Esophagus muscularis mucosa (tissue), 4 donors: ENCODE measurements at places on chromosomes 2 and 18. TPM values are rescaled to one million over a fixed set of nuclear protein-coding genes. Genes with fewer than 3 reads are reported as not detected.

Gene CXCR4
- 5.9 TPM for total RNA-seq

Gene PRKAG3
- not detected for total RNA-seq

Gene HOXD12
- not detected for total RNA-seq

Gene SIX3
- total RNA-seq, result 0.19 TPM

DNA sequence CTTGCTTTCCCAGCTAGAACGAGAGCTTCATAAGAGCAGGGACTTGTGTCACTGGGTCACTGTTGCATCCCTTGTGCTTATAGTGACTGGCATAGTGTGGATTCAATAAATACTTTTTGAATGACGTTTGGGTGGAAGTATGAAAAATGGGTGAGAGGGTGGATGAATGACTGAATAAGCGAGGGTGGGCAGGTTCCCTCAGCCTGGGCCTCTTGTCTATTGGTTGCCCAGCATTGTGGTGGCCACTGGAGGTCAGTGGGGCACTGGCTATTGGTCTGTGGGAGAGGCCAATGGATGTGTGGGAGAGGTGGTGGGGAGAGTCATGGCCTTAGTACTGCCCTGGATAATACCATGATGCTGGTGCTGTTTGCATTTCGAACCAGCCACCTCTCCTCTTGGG lies 93.8 kb upstream of the SKOR2 start:
- DNase-seq, result no peak

DNA sequence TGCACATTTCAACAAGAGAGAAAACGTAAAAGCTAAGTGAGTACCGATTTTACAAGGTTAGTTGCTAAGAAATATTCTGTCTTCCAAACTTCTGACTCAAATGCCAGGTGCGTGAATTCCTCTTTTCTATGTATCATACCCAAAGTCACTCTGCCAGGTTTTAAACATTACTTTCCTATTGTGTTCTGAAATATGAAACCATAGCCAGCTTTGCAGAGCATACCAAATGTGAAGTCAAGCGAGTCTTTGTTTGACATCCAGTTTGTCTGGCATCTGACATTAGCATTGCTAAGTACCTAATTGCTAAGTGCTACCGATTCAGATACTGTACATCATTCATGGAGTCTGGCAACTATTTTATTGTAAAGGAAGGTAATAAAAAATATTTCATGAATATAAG lies 321.9 kb upstream of the GALNT5 start:
- DNase-seq, result no peak

- DNase-seq, result no peak
These were observed 87.4 kb downstream of the EML4 start for GRCh38 chr2:42256505-42256904.

- DNase-seq, result no peak
These were observed 627 bp downstream of the RNF25 start for GRCh38 chr2:218671097-218671653.

DNA sequence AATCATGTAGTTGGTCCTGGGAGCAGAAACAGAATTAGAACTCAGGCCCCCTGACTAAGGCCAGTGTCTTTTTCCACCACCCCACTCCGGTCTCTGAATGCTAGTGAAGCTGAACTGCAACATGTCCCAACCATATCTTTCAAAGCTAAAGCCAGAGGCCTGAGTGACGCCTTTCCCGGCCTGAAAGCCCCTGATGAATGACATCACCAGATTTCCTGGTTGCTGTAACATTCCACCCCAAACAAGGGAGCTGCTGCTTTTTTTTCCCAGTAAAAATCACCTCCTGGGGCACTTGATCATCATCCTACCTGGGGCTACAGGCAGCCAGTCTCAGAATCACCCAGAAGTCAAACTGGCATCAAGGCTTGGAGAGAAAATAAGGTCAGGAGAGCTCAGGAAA lies 162.7 kb downstream of the ARL4C start:
- no peak for DNase-seq

DNA sequence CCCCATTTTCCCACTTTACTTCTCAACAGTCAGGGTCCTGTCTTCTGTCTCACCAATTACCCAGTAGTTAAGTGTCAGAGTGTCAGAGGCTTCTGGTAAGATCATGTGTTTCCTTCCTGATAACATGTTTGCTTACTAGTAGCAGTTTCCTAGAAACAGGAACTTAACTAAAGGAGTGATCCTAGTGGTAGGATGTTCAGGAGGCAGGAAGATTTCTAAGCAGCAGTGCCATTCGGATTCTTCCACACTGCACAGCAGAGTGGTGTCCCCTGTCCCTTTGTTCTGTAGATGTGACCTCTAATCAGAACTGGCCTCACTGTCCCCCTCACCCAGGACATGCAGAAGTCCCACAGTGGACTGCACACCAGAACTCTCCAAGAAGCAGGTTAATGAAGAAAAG lies 221.8 kb upstream of the OSR1 start:
- no peak for DNase-seq

GRCh38 chr2:179860255-179861026 lies 971 bp downstream of the ZNF385B start:
- DNase-seq, result no peak
